Endothelial cell of coronary artery (primary cell): ENCODE measurements at places on chromosomes 4 and X. TPM values are rescaled to one million over a fixed set of nuclear protein-coding genes. Genes with fewer than 3 reads are reported as not detected.

Gene SCML2
- 0.94 and 1.3 TPM in 2 replicates for total RNA-seq

Gene DRP2
- 0.18 and 0.47 TPM in 2 replicates for total RNA-seq

Gene GRID2
- not detected in 2 replicates for total RNA-seq

Gene TSPAN7
- 1.5 and 3.7 TPM in 2 replicates for total RNA-seq

Gene PDZD4
- total RNA-seq, result 0.09 TPM in 2 replicates

Gene PAGE5
- not detected in 2 replicates for total RNA-seq

Gene FGF13
- 0.09 TPM in 1 of 2 replicates, not detected in the other for total RNA-seq

Gene RAB40AL
- 0.36 and 0.75 TPM in 2 replicates for total RNA-seq

Gene PSAPL1
- total RNA-seq, result not detected in 2 replicates

Gene CXCL5
- 0.09 and 0.19 TPM in 2 replicates for total RNA-seq

Gene C4orf50
- total RNA-seq, result not detected in 2 replicates

Gene HS6ST2
- total RNA-seq, result 0.09 and 0.36 TPM in 2 replicates

Gene NPY2R
- not detected in 2 replicates for total RNA-seq

Gene H2BW2
- not detected in 2 replicates for total RNA-seq

Gene NPNT
- under 0.01 TPM in 1 of 2 replicates, not detected in the other for total RNA-seq

Gene TRIM2
- total RNA-seq, result 14.7 and 17.3 TPM in 2 replicates

Gene CXCL13
- not detected in 2 replicates for total RNA-seq

Gene CT47C1
- not detected in 2 replicates for total RNA-seq

Gene HDX
- total RNA-seq, result 3.8 and 5.5 TPM in 2 replicates

Gene PTCHD1
- under 0.01 TPM in 1 of 2 replicates, not detected in the other for total RNA-seq

Gene NLRP2B
- total RNA-seq, result under 0.01 TPM in 1 of 2 replicates, not detected in the other

Gene CDX4
- not detected in 2 replicates for total RNA-seq

Gene BTC
- total RNA-seq, result 0.09 TPM in 1 of 2 replicates, not detected in the other

Gene PTTG2
- not detected in 2 replicates for total RNA-seq

Gene CPE
- 1.4 and 1.9 TPM in 2 replicates for total RNA-seq

Gene GPR78
- 0.09 TPM in 1 of 2 replicates, not detected in the other for total RNA-seq
